ENCODE measurements at places on chromosomes 1 and 21.

- DNase-seq = no peak
Measured at GRCh38 chr1:201637282-201638079, 98.6 kb downstream of the NAV1 start.

- no peak for DNase-seq
Measured at GRCh38 chr1:150563340-150564038, 14.3 kb downstream of the ADAMTSL4 start.

DNA sequence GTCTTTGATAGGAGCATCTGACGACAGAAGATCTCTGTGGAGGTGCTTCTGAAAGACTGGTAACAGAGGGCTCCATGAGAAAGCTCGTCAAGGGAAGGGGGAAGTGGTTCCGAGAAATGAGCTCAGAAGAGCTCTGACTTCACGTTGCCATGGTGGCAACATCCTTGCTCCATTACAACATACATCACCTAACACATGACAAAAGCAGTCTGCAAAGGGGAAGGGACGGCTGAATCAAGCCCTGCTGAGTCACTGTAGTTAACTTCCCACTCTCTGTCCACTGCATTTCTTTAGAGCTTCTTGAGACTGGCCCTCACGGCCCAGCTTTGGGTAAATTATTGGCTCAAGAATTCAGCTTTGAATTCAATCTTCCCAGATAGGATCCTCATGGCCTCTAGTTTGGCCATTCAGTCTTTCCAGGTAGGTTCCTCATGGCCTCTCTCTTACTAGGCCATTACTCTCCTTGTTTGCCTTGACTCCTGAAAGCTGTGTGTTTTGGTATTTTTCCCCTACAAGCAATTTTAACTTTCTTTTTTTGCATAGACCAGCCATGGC, 88.0 kb upstream of the ZNF648 start:
- no peak for DNase-seq

GRCh38 chr1:3548895-3549294, 62.4 kb downstream of the MEGF6 start:
- no peak for DNase-seq

DNA sequence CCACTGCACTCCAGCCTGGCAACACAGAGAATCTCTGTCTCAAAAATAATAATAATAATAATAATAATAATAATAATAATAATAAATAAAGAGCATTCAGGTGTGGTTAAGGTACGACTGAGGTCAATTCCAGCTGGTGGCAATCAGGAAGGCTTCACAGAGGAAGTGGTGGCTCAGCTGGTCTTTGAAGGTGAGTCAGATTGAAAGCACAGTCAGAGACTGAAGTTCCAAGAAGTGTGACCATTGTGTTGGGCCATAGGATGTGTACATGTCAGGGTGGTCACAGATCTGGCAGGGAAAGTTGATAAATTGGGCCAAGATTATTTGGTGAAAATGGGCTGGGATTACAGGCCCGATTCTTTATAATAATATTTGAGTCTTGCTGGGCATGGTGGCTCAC, 31.0 kb upstream of the MED18 start:
- DNase-seq = no peak

- peak; percentile 27 for DNase-seq
Measured at GRCh38 chr1:21292984-21293536, 2.8 kb upstream of the ECE1 start.
